ENCODE measurements at places on chromosomes 7 and 10.

DNA sequence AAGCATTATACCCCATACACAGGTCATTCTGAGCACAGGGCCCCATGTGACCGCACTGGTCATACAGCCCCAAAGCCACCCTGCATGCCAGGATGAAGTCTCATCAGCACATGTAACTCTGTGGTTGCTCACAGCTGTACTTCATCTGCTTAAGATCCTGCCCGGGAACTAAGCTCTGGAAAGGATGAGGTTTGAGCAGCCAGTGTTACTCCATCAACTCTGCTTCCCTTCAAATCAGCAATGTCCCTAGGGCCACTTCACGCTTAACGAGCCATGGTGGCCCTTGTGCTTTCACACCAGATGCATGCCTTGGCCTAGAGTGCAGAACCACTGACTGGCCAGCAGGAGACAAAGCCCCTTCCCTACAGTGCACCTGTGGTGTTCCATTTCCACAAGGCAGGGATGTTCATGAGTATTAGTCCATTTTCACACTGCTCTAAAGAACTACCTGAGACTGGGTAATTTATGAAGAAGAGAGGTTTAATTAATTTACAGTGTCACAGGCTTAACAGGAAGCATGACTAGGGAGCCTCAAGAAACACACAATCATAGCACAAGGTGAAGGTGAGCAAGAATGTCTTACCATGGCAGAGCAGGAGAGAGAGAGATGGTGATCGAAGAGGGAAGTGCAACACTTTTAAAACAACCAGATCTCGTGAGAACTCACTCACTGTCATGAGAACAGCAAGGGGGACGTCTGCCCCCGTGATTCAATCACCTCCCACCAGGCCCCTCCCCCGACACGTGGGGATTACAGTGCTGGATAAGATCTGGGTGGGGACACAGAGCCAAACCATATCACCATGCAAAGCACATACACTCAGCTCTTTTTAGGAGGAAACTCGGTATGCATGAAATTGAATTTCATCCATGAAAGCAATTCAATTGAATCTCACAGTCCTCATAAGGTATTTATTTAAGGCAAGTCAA, 149.0 kb upstream of the CDCA7L start:
- DNase-seq, result no peak

DNA sequence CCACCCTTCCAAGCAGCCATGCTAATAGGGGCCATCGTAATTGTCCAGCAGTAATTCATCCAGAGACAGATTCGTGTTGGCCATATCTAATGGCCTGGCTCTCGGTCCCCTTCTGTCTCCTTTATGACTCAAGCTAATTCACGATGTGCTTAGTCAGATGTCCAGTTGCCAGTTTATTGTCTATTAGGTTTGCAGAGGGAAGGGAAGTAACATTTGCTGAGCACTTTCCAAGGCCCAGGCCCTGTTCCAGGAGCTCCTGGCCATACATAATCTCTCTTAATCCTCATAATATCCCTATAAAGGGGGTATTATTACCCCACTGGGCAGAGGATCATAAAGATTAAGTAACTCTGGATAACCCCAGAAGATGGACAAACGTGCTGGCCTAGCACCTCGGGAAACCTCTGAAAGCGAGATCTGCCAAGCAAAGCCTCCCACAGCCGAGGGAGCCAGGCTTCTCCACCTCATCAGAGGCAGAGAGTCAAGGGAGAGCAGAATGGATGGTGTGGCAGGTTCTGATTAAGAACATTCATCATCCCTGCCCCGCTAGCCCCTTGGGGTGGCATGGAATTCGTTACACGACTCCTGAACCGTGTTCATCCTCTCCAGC, 153.7 kb downstream of the PLXNA4 start:
- no peak for DNase-seq

DNA sequence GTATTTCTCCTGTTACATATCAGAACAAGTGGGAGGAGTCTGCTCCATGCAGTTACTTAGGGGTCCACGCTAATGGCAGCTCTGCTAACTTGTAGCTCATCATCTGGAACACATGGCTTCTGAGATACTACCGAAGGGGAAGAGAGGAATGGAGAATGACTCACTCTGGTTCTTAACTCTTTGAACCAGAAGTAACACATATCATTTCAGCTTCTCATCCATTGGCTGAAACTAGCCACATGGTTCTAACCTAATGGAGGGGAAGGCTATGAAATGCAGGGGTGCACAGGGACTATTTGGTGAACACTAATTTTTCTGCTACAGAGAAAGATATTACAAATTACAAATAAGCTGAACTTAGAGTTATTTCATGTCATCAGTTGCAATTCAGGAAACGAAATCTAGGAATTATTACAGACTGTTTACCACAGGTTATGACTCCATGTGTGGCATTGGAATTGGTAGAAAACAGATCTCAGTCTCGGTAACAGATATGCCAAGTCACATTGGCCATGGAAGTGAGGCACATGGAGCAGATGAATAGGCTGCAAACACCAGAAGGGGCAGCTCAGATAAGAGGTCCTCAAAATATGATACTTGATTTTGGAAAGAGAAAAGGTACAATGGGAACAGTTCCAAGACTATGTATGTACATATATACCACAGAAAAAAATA, 9.4 kb upstream of the KAT6B start:
- no peak for DNase-seq

GRCh38 chr10:118447478-118448270, 105.5 kb upstream of the FAM204A start:
- DNase-seq, result no peak

GRCh38 chr10:102450124-102450373, 1.3 kb downstream of the C10orf95 start:
- no peak for DNase-seq

- no peak for DNase-seq
These were observed 4.4 kb downstream of the RAB11FIP2 start for GRCh38 chr10:118042336-118042735.

DNA sequence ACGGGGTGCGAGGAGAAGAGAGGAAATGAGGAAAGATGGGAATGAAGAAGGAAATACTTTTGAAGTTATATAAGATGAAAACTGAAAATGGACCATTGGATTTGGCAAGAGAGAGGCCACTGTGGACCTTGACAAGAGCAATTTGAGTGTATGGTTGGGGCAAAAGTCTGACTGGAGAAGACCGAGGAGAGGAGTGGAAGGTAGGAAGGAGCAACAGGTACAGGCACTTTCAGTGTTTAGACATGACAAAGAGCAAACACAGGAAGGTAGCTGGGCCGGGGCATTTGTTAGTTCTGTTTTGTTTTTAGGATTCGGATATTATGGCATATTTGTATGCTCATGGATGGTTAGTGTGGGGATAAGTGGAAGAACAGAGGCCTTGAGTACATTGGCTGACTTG, 99.4 kb downstream of the TAF3 start:
- no peak for DNase-seq

DNA sequence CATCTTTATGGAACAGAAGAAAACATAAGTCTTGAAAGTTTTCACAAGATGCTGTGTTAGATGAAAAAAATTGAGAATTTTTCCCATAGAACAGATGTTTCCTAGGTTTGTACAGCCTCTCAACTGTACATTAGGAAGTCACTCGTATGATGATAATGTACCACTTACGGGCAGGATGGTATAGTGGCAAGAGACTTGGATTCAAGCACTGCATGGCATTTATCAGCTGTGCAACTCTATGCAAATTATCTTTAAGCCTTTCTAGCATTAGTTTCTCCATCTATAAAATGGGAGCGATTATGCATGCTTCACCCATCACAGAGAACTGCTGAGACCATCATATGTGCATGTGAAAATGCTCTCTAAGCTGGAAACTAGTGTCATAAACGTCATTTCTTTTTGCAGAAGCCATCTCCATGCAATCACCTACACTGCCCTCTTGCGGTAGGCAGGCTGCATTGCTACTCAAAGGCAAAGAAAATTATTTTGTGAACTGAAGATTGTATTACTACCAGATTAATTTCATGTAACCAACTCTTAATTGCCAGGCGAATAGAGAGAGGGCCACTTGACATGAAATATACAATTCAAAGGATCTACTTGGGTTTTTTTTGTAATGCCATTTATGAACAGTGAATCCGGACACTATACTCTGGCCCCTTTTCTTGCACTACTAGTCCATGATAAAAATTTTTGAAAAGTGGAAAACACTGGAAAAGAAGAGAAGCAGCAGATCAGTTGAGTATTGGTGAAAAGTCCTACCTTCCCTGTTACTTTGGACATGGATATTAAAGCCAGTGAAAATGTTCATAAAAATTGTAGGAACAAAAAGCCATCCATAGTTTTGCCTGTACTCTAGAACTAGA, 102.3 kb downstream of the JAZF1 start:
- peak; percentile 25 for DNase-seq

GRCh38 chr10:100745882-100746783, 751 bp downstream of the PAX2 start:
- DNase-seq, result no peak

GRCh38 chr10:99524736-99525380, 7.9 kb upstream of the NKX2-3 start:
- DNase-seq, result no peak

- no peak for DNase-seq
These were observed 27.9 kb downstream of the ZEB1 start for GRCh38 chr10:31346953-31347352.

DNA sequence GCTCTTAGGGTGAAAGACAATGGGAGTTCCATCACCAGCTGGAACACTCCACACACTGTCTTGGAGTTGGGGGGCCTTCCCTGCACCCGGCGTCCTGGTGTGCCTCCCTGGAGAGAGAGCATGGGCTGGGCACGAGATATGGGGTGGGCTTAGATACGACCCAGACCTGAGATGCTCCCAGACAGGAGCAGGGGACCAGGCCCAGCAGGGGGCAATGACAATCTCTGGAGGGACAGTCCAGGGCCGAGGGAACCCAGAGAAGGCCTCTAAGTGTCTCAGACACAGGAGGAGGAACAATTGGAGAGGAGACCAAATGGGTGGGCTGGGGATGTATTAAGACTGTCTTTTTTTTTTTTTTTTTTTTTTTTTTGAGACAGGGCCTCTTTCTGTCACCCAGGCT, 40.0 kb downstream of the MYL10 start:
- no peak for DNase-seq
